ENCODE measurements at places on chromosomes 6 and 20. TPM values are rescaled to one million over a fixed set of nuclear protein-coding genes. Genes with fewer than 3 reads are reported as not detected.

The SYNJ2 gene
- 19.6 TPM for total RNA-seq

The GNRH2 gene
- total RNA-seq: 0.43 TPM

The ZNF311 gene
- 0.90 TPM for total RNA-seq

The EDN1 gene
- 4.0 TPM for total RNA-seq

The DST gene
- 630 TPM for total RNA-seq

The SLC26A8 gene
- 0.42 TPM for total RNA-seq

The ZBTB46 gene
- total RNA-seq: 11.9 TPM

The IMPG1 gene
- total RNA-seq: not detected

The IP6K3 gene
- 0.19 TPM for total RNA-seq

The ULBP3 gene
- 1.2 TPM for total RNA-seq

The GUCA1A gene
- total RNA-seq: not detected

The LRRC73 gene
- total RNA-seq: 0.69 TPM

The OTOR gene
- not detected for total RNA-seq

The HLA-DQA2 gene
- total RNA-seq: 1.1 TPM

The BPI gene
- 0.14 TPM for total RNA-seq

The ID4 gene
- 74.9 TPM for total RNA-seq

The RBPJL gene
- not detected for total RNA-seq

The HNF4A gene
- not detected for total RNA-seq

The OR2B6 gene
- total RNA-seq: not detected

The HLA-A gene
- total RNA-seq: 375 TPM

The GGTLC1 gene
- total RNA-seq: not detected

The MUC21 gene
- not detected for total RNA-seq

The KCNS1 gene
- not detected for total RNA-seq

The PTCRA gene
- total RNA-seq: not detected

The ZSCAN16 gene
- 4.8 TPM for total RNA-seq

The ANGPT4 gene
- 0.24 TPM for total RNA-seq

The HTR1E gene
- total RNA-seq: not detected

The C6orf141 gene
- total RNA-seq: 1.7 TPM

The TNFRSF6B gene
- total RNA-seq: 7.0 TPM

The IL17F gene
- not detected for total RNA-seq

The CST1 gene
- total RNA-seq: not detected

The REM1 gene
- 6.7 TPM for total RNA-seq

The GTSF1L gene
- not detected for total RNA-seq
